Stimulated activated CD8-positive, alpha-beta memory T cell treated with anti-CD3 and anti-CD28 coated beads, Interleukin-12 subunit alpha, Interleukin-12 subunit beta, amount 100 ng/mL, for 1 hour (primary cell): ENCODE measurements at places on chromosomes 1 and 21.

GRCh38 chr1:79787631-79788030, 781.1 kb upstream of the ADGRL4 start:
- no peak for DNase-seq

DNA sequence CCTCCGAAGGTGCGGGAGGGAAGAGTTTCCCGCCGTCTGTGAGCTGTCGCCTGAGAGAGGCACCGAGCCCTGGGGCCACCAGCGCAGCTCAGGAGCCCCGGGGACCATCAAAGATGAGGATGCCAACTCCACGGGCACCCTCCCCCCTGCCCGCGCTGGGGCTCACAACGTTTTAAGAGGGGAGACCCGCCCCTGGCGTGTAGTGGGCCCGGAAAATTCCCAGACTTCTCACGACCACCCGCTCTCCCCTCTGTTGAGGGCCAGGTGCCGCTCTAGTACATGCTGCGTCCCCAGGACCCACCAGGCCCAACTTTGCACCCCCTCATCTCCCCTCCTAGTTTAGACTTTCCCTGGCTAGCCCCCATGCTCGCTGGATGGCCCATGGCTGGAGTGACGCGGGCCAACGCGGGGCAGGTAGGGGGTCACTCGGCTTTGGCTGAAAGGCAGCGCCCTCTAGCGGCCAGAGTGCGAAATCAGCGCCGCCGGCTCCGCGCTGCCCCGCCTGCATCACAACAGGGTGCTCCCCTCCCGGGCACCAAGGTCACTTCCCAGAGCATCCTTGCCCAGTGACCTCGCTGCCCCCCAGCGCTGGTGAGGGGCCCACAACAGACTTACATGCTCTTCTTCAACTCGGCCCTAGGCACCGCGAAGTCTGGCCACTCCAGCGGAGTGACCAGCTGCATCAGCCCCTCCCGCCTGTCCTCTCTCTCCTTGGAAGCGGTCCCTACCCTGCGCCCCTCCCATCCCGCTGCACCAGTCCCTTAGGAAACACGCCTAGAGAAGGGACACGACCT, 1.8 kb downstream of the CD160 start:
- peak; percentile 57 for DNase-seq

DNA sequence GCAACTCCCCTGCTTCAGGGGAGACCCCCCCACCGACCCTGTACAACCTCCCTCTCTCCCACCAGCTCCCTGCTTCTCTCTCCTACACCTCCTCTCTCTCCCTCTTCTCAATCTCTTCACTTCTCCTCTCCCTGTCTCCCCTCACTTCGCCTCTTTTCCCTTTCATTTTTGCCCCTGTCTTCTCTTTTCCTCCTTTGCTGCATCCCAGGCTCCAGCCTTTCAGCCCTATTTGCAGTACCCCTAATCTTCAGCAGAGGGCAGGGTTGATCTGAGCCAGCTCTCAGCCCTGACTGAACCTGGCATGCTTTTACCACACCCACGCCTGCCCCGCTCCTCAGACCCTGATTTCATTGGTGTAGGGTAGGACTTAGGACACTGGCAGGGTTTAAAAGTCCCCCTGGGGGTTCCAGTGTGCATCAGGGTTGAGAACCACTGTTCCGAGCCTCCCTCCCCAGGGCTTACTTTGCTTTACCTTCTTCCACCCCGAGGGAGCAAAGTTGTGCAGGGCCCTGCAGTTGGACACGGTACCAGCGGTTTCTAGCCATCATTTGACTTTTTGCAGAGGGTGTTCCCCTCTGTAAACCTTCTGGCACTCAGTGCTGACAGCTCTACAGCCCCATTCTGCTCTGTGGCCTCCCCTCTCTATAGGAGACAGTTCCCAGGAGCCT, 67.3 kb upstream of the CNTN2 start:
- peak; percentile 24 for DNase-seq

DNA sequence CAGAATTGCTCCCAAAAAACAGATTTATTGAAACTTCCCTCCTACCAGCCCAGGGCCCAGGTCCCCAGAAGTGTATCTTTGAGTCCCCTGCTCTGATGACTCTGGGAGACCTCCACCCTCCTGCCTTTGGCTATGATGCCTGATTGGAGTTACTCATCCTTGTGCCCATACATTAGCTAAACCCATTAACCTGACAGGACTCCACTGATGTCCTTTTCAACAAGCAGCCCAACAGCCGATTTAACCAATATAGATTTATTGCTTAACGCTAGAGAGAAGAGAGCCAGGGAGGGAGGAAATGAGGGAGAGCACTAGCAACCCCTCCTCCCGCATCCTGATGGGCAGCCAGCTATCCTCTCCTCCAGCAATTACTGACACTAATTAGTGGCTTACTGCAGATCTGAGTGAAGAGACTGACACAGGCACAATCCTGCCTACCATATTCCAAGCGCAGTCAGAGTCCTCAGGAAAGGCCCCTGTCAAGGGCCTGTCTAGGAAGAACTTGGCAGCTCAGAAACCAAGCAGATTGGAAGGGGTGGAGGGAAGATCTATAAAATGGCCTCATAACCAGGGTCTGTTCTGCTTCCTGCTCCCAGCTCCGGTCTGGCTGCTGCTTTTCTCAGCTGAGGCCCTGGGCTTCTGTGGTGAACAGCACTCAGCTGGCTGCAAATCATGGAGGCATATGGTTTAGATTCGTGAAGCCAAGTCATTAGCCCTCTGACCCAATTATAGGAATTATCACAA, 484.5 kb upstream of the DAB1 start:
- no peak for DNase-seq

DNA sequence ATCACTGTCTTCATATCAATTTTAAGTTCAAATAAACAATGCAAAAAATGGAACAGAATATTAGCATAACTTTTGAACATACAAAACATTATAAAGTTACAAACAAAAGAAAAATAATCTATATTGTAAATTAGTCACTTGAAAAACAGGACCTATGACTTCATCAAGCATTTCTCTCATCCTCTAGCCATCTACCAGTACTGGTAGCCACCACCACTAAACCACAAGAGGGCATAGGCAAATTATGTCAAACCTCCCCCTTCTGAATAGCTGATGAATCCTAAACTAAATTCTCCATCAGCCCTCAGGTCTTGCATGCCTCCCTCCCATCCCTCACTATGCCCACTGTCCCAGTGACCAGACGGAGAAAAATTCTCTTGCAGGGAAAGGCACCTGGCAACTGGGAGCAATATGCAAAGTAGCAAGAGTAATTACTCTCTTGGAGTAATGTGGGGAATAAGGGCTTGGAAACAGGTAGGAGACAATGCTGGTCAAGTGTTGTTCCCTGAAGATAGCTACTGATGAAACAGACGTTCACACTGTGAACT, 37.1 kb downstream of the SSX2IP start:
- DNase-seq = no peak
